ENCODE measurements at places on chromosomes 1 and 21.

- no peak for DNase-seq
These were observed 1.5 kb upstream of the PARP1 start for GRCh38 chr1:226409392-226409791.

DNA sequence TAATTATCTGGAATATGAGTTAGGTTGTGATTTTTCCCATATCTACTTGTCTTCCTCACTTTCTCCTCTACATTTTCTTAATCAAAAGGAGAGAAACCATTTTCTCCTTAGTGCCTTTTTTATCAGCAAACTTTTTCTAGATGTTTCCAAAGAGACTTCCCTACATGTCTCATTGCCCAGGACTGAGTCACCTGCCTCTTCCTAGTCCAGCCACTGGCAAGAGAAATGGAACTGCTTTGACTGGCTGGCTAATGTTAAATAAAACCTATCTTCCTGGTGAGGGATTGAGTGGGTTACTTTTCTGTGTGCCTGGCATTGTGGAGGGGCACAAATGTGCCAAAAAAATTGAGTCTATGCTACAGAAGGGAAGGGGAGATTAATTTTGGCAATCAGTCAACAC is 52.1 kb upstream of the CD5L start:
- no peak for DNase-seq

DNA sequence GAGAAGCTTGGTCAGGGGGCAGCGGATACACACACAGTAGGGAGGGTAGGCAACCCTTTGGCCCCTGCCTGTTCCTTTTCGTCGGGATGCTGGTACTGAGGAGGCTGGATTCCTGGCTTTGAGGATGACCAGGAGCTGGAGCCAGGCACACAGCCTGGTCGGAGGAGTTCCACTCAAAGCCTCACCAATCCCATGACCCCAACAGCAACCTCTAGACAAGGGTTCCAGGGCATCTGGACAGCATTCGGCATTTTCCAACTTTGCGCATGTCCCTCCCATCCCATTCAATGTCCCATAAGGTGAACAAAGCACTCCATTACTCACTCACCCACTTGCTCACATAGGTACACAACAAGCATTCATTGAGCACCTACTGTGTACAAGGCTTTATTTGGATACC is 42.6 kb upstream of the HMGB4 start:
- DNase-seq, result no peak

DNA sequence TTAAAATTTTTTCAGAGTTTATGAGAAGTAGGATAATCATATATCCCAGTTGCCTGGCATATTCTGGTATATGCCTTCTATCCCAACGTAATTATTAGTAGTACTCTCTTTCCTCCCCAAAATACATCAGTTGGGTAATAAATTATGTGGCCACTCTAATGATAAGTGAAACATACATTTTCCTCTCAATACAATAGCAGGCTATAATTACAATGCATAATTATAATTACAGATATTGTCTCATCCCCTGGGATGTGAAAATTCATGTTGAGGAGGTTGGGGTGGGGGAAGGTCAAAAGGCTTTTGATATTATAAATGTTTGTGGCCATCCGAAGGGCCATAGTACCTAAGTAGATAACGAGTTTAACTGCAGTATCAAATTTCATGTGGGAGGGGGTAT is 277.1 kb downstream of the ST6GALNAC3 start:
- no peak for DNase-seq

DNA sequence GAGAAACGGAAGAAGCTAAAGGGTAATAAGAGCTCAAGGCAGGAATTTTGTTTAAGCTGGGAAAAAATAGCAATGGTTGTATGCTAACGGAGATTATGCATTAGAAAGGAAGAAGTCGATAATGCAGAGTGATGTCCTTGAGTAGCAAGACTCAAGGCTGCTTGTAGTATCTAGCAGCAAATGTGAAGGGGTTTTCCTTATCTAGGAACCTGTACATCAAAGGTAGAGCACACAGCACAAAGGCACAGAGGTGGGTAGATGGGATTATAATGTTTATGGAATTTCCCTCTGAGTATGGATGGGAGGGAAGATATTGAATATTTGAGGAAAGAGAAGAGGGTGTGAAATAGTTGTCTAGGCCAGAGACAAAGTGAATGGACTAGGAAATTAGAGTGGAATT is 114.1 kb downstream of the PROX1 start:
- no peak for DNase-seq

DNA sequence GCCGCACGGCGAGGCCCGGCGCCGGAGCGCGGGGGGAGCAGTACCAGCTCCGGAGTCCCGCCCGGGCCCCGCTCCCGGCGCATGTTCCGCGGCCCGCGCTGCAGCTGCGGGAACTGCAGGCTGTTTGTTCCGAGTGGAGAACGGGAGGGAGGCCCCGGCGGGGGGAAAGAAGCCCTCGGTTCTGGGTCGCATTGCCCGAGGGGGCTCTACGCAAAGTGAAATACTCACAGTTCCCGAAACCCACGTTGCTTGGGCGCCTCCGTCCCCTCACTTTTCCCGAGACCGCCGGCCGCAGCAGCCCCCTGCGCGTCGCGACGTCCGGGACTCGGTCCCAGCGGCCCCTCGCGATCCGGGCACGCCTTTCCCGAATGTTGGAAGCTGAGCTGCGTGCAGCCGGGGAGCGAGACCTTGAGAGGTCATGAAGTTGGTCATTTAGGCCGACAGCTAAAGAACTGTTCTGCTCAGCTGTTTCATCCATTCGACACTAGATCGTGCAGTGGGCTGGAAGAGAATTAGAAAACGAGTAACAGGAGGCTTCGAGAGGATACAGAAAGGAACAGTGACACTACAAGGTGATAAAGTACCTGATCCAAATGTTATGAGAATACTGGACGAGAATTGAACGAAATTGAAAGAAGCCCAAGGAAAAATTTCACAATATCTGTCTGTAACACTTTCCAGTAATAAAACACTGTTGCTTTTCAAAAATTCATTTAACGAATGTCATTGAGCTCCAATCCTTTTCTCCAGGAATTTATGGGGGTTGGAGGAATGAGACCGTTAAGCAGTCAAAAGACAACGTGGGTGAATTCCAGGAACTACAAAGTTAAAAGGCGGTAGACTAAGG is 657 bp upstream of the LIN9 start:
- DNase-seq, result no peak

GRCh38 chr1:156245451-156246232 is 2.2 kb downstream of the PAQR6 start:
- peak; percentile 49 for DNase-seq

DNA sequence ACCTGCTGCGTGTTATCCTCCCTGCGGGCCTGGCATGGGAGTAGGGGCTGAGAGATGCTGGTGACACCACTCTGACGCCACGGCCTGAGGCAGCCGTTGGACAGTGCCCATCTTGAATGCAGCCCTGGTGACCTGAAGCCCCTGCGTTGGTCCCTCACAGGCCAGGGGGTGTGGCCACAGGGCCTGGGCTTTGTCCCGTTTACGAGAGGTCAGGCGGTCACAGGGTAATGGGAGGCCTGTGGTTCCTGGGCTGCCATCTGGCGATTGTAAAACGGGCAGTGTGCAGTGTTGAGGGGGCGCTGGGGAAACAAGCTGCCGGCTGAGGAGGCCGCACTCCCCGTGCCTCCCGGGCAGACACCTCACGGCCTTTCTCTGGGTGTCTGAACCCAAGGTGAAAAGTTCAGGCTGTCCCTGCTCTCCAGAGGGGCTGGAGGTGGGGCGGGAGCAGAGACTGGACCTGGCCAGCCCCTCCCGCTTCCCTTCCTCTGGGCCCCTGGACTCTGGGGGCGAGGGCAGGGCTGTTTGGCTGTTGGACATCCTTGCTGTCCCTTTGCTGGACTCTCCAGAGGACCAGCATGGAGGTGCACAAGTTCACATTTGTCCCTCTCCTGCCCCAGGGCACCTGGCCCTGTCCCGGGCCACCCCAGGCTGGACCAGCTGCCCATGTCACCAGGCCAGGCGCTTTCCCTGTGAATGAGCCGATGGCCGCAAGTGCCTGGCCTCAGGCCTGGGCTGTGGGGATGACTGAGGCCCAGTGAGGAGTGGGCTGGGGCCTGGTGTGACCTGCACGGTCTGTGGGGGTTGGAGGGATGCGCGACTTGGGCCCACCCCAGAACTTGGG is 42.4 kb downstream of the SKI start:
- peak; percentile 28 for DNase-seq

GRCh38 chr1:96815914-96816313 is 94.3 kb downstream of the PTBP2 start:
- no peak for DNase-seq

GRCh38 chr1:114756949-114757454 is 782 bp downstream of the CSDE1 start:
- peak; percentile 52 for DNase-seq

DNA sequence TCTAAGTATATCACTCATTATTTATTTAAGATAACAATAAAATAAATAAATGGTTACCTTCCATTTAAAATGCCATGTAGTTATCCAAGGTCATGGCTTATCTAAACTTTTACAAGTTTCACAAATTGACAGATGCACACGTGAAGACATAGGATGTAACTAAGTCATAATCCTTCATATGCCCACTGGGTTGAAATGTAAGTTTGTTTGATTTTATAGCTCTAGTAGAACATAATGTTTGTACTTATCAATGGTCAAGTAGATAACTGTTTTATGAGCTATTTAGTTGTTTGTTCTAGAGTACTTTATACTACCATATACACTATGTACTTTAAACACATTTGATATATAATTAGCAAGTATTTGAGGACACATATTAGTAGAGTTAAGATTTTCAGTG is 43.0 kb downstream of the ITGB3BP start:
- DNase-seq, result no peak

- no peak for DNase-seq
These were observed 9.8 kb downstream of the PEX14 start for GRCh38 chr1:10484521-10484920.
